Temporal lobe (tissue), 4 donors: ENCODE measurements at places on chromosomes 16 and 17. TPM values are rescaled to one million over a fixed set of nuclear protein-coding genes. Genes with fewer than 3 reads are reported as not detected.

The TOM1L1 gene
- 10.1 TPM for total RNA-seq

The COG4 gene
- total RNA-seq = 27.8 TPM

The RTN4RL1 gene
- total RNA-seq = 18.2 TPM

The NACA2 gene
- not detected for total RNA-seq

The ACSM2A gene
- total RNA-seq = not detected

The KRT17 gene
- 1.7 TPM for total RNA-seq

The LRRC37A gene
- total RNA-seq = 3.0 TPM

The ZNF207 gene
- 62.4 TPM for total RNA-seq

The SHISA9 gene
- 19.7 TPM for total RNA-seq

The PAGR1 gene
- 9.8 TPM for total RNA-seq

The MAF gene
- 16.5 TPM for total RNA-seq

The FBXW10 gene
- total RNA-seq = 0.25 TPM

The CHST5 gene
- total RNA-seq = 0.25 TPM

The CDRT15 gene
- total RNA-seq = not detected

The FAM171A2 gene
- 43.3 TPM for total RNA-seq

The OTOP3 gene
- total RNA-seq = not detected

The FADS6 gene
- 0.98 TPM for total RNA-seq

The CA4 gene
- 2.5 TPM for total RNA-seq

The TEKT5 gene
- not detected for total RNA-seq

The ACSM5 gene
- total RNA-seq = 0.49 TPM

The TNFRSF13B gene
- total RNA-seq = not detected

The ZNF646 gene
- total RNA-seq = 12.3 TPM

The PPP1R27 gene
- not detected for total RNA-seq

The P2RX5 gene
- total RNA-seq = 7.9 TPM

The KRTAP4-9 gene
- total RNA-seq = not detected

The CD79B gene
- total RNA-seq = not detected

The NRN1L gene
- total RNA-seq = not detected

The CLEC18C gene
- total RNA-seq = 0.25 TPM

The HEXIM2 gene
- 8.4 TPM for total RNA-seq

The GPR179 gene
- 0.74 TPM for total RNA-seq

The MEIOC gene
- 0.25 TPM for total RNA-seq

The GDPD3 gene
- 1.7 TPM for total RNA-seq
